ENCODE measurements at places on chromosomes 2 and 18.

- DNase-seq = no peak
Observed at GRCh38 chr2:196284144-196284844, 112.9 kb upstream of the STK17B start.

GRCh38 chr18:23178201-23178600, 42.9 kb downstream of the CABLES1 start:
- no peak for DNase-seq

DNA sequence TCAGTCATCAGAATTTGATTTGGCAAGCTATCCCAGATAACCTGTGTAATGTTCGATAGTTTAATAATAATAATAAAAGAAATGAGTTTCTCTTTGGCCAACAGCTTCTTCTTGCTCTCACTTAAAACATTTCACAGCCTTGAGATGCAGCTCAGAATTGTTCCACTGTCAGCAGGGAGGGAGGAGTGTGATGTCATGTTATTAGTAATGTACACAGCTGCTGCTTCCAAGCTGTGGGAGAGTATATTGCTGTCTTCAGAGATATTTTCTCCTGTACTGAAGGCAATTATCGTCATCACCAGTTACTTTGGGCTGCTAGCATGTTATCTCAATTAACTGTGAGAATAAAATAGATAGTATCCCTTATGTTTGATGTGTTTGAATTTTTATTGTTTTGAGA, 146.9 kb upstream of the MAP3K20 start:
- no peak for DNase-seq

DNA sequence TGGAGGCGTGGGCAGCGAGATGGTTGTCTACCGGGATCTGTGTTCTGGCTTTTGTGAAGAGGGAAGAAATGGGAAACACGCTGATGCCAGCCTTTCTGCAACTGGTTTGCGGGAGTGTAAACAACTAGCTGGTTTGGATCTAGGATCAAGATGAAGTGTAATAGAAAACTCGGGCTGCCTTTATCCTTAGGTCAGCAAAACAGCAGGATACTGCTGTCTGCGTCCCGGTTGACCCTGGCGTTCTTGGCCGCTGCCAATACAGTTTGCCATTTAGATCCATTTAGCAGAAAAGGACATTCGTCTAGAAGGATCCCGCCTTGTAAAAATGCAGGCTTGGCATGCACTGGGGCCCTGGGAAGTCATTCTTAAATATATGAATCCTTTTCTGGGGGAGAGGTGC, 42.0 kb downstream of the RAB31 start:
- no peak for DNase-seq

GRCh38 chr18:42052122-42052708, 97.2 kb downstream of the PIK3C3 start:
- peak; percentile 68 for DNase-seq

DNA sequence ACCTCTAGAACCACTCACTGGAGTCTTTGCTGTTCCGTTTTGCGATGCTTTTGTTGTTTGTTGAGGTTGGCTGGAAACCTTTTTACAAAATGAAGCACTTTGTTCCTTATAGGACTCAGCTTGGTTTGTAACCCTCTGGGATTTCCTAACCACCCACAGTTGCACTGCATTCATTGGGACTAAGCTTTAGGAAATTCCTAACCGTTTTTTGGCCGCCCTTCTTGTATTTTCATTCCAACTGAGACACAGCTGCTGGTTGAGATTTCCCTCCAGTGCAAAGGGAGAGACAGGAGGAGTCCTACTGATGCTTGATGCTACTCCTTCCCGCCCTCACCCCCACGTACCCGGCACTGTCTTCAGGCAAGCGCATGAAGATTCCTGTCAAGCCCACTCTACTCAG, 6.1 kb upstream of the DIPK1C start:
- DNase-seq = no peak

GRCh38 chr18:10074110-10074509, 160.3 kb downstream of the VAPA start:
- DNase-seq = no peak

- no peak for DNase-seq
Observed at GRCh38 chr18:6886797-6887330, 157.3 kb downstream of the ARHGAP28 start.

DNA sequence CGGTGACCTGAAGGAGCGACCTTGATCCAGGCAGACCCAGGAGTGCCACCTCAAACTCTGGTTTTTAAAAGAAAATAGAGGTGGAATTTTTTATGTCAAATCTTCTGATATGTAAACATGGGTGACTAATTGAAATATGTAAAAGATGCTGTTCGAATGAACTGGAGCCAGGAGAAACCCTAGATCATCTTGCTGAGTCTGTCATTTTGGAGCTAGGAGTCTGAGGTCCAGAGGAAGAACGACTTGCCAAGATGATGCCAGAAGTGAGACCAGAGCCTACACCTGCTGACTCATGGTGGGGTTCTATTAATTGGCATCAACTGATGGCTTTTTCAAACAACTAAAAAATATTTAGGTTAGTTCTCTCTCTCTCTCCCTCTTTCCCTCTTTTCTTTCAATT, 74.1 kb downstream of the ACAA2 start:
- DNase-seq = no peak

GRCh38 chr2:47160660-47161059, 5.6 kb upstream of the STPG4 start:
- DNase-seq = no peak

GRCh38 chr2:205401511-205401910, 280.8 kb upstream of the NRP2 start:
- no peak for DNase-seq

GRCh38 chr2:38718601-38719000, 32.6 kb downstream of the SRSF7 start:
- DNase-seq = no peak

- DNase-seq = no peak
Observed at GRCh38 chr2:230642966-230643365, 69.7 kb upstream of the CAB39 start.

GRCh38 chr2:176117162-176117822, 714 bp downstream of the HOXD10 start:
- no peak for DNase-seq

GRCh38 chr2:138267902-138268254, 233.7 kb upstream of the SPOPL start:
- DNase-seq = no peak

- no peak for DNase-seq
Observed at GRCh38 chr2:175431101-175431946, 249.8 kb upstream of the ATP5MC3 start.

DNA sequence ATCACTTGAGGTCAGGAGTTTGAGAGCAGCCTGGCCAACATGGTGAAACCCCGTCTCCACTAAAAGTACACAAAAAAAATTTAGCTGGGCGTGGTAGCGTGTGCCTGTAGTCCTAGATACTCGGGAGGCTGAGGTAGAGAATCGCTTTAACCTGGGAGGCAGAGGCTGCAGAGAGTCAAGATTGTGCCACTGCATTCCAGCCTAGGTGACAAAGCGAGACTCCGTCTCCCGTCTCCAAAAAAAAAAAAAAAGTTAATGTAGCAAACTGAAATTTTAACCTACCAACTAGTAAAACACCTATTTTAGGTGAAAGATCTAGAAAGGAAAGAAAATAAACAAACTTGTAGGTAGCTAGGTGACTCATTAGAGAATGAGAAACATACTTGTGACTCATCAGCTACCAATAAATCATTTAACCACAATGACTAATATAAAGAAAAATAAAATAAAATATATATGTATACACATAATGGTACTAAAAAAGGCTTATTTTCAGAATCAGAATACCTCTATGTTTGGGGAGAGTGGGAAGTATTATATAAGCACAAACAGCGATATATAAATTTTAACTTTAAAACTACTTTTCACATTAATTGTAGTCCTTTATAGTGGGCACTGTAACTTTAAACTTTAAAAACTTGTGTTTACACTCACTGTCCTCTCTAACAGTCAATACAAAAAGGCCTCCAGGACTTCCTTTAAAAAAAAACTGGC, 36.6 kb downstream of the DARS1 start:
- no peak for DNase-seq

DNA sequence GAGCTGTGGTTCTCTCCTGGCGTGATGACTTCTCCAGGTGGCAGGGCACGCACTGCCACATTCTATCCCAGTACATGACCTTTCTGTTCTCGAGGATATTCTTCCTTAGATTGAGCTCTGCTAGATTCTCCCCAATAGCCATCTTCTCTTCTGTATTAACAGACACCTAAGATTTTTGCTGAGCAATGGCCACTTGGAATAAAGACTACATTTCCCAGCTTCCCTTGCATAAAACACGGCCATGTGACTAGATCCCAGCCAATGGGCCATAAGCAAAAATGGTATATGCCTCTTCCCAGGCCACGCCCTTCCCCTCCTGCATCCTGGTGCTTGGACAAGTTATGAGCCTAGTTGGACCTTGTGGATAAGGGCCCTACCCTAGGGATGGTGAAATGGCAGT, 82.1 kb downstream of the EIF2AK3 start:
- no peak for DNase-seq

DNA sequence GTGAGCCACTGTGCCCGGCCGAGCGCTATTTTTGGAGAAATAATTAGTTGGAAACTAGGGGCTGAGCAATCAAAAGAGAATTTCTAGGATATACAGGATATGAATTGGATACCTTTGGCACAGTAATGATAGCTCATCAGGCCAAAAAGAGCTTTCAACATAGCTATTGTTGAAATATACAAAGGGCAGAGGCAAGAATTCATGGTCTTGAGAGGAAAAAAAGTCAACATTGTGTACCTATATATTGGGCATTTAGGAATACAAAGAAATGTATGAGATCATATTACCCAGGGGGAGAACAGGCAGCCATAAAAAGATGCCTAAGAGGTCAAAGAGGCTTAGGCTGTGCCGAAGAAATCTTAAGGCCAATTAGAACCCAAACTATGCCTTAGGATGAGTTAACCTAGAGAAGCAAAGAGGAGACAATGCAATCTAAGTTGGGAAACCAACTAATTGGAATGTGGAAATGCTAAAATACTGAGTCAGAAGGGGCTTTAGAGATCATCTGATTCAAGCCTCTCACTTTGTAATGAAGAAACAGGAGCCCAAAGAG, 99.0 kb downstream of the RBBP8 start:
- no peak for DNase-seq

DNA sequence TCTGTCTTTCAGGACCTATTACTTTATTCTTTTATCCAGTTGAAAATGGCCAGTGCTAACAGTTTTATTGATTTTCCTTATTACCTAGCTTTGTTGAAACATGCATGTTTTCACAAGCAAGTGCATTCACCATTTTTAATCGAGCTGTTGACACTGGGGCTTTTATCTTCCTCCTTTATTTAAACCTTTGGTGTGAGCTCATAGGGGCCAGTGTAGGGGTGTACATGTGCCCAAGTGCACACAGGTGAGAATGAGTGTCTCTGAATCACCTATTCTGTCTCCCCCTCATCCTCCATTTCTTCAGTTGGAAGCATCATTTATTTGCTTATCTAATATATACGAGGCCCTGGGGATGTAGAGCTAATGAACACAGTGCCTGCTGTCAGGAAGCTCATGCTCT, 199.1 kb downstream of the PRKCE start:
- no peak for DNase-seq

GRCh38 chr2:225534697-225535096, 135.2 kb downstream of the NYAP2 start:
- DNase-seq = no peak

- DNase-seq = no peak
Observed at GRCh38 chr2:196260546-196260945, 89.2 kb upstream of the STK17B start.

- DNase-seq = no peak
Observed at GRCh38 chr2:174844295-174844708, 80.0 kb upstream of the CHRNA1 start.

DNA sequence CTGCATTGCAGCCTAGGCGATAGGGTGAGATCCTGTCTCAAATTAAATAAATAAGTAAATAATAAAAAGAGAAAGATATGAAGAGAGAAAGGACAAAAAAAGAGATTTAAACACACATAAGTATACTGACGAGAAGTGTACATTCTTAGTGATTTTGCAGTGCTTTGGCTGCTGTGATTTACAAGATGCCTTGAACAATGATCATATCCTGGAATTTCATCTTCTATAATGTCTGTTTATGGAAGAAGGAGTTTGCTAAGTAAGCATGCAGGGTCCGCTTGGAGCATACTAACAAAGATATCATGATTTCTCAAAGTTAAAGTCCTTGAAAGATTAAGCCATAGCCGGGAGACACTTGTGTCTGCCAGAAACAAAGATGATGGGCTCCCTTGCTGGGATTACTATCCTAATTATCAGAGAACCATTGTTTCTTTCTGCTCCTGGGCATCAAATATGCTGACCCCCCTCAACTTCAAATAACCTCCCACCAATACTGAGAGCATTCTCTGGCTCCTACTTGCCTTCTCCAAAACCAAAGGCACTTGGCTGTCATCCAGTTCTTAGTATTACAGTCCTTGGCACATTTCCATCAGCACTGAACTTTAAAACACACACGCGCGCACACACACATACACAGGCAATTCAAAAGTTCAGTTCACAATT, 47.5 kb upstream of the STAM2 start:
- DNase-seq = peak; percentile 76

DNA sequence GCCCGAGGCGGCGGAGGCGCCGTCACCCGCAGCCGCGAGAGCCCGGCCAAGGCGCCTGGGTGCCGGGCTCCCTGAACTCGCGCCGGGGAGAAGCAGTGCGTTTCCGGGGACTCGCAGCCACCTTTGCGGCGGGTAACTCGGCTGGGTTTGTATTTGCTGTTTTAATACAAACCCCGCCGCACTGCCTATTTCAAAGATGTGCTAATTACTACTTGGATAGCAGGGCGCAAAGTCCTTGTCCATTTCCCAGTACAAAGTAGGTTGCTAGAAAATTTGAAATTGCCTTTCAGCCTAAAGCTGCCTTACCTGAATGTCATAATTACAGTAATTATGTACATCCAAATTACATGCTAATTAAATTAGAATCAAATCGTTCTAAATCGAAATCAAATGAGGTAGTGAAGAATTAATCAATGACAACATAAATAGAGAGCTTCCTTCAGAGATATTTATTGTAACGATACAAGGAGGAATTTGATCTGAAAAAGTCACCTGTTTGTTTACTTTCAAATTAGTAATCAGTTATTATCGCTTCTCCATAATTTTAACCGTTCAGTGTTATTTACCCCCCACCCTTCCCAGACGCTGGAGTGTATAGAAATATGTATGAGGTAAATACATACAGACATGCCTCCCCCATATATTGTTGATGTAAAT, 8.1 kb downstream of the SP9 start:
- no peak for DNase-seq

DNA sequence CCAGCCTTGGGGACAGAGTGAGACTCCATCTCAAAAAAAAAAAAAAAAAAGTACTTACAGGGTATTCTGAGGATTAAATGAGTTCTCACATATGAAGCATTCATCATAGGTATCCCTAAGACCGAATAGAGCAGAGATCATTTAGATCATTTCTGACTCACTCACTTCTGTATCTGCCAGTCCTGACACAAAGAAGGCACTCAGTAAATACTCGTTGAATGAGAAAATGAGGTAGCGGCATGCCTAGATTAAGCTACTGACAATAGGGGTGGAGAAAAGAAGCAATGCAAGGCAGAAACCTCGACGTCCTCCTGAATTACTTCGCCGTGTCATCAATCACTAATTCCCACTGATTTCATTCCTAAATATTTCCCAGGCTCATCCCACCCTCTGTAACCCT, 103.8 kb downstream of the GREB1L start:
- no peak for DNase-seq

- DNase-seq = peak; percentile 82
Observed at GRCh38 chr2:131148426-131148825, 43.3 kb downstream of the PLEKHB2 start.

GRCh38 chr18:55376387-55376786, 211.6 kb downstream of the TCF4 start:
- DNase-seq = peak; percentile 30
